ENCODE measurements at places on chromosomes 5 and 9.

DNA sequence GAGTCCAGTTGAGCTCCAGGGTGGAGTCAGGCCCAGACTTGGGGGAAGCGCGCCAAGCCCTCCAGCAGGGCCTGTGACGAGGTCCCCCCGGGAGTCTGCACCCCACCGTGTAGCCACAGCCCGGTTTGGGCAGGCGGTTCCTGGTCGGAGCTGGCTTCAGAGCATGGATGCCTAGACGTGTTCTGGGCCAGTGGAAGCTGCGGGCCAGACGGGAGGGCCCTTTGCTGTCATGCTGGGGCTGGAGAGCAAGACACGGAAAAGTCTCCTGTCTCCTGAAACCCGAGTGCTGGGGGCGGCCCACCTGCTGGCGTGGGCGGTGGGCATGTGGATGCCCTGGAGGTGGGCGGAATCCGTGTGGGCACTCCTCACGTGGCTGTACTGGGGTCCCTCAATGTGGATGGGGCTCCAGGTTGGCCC, 1.9 kb downstream of the GPSM1 start:
- no peak for DNase-seq

DNA sequence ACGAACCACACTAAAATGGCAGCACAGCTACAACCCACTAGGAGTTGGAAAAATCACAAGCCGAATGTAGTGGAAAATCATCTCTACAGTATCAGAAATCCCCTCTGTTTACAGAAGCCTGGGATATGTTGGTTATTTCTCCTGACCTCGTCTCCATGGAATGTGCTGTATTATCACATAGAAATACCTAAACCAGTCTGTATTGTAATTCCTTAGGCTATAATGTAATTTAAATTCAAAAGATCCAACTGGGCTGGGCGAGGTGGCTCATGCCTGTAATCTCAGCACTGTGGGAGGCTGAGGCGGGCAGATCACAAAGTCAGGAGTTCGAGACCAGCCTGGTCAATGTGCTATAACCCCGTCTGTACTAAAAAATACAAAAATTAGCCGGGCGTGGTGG, 244.8 kb upstream of the MPDZ start:
- DNase-seq: no peak

DNA sequence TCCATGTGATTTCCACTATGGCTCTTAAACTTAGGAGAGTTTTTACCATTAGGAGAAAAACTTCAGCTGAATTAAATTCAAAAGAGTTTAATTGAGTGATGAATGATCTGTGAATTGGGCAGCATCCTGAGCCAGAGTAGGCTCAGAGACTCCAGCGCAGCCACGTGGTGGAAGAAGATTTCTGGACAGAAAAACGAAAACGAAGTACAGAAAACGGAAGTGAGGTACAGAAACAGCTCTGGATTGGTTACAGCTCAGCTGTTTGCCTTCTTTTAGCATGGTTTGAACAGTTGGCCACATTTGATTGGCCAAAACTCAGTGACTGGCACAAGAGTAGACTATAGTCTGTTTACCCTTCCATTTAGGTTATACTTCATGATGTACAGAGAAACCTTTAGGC, 69.2 kb upstream of the PLPP1 start:
- DNase-seq: no peak

- DNase-seq: no peak
Measured at GRCh38 chr5:135952683-135953082, 2.1 kb downstream of the LECT2 start.

DNA sequence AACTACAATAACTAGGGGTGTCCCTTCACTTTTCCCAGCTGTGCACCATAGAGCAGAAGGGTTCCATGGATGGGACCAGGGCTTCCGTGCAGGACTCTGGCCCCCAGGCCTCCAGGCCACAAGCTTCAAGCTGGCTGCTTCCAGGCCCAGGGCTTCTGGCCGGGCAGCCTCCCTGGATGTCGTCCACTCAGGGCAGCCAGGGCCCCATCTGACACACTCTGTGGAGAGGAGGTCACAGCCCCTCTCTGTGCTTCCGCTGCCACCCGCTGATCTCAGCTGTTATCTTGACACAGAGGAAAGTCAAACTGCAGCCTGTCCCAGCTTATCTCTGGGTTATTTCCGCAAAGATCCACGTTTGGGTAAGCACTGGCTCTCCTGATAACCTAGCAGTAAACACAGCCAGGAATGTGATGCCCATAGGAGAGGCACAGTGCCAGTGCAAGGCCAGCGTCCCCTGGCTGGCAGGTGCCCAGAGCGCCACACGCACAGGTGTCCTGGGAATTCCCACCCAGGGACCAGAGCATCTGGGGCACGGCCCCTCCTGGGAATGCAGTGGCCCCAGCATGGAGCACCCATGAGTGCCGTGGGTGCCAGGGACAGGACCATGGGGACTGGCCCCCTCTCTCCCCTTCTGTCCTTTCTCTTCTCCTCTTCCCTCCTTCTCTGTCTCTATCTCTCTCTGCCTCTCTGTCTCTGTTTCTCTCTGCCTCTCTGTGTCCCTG, 15.6 kb upstream of the SLC6A19 start:
- DNase-seq: no peak
